H1 (cell line): ENCODE measurements at places on chromosomes 3 and 15. TPM values are rescaled to one million over a fixed set of nuclear protein-coding genes. Genes with fewer than 3 reads are reported as not detected.

- no peak for DNase-seq
- no peaks in the 10 kb centered on the region for H3K36me3 ChIP-seq
- no peak overlapping the region for H3K27ac ChIP-seq
- peaks cover 3% of the 10 kb centered on the region; the same call in 1 of the 2 replicates for H3K4me1 ChIP-seq
These were observed 156.8 kb downstream of the WNT5A start for GRCh38 chr3:55330355-55330754.

GRCh38 chr3:159234306-159234705 lies 432.5 kb downstream of the MFSD1 start:
- no peak for DNase-seq
- no peaks in the 10 kb centered on the region for H3K36me3 ChIP-seq
- 0 out of 2 replicates have a peak, but pooled peaks cover 5% of the 10 kb centered on the region for H3K4me1 ChIP-seq
- no peak overlapping the region for H3K4me3 ChIP-seq

ADCY5 gene
- total RNA-seq = 18.5 and 18.9 TPM in 2 replicates

DNA sequence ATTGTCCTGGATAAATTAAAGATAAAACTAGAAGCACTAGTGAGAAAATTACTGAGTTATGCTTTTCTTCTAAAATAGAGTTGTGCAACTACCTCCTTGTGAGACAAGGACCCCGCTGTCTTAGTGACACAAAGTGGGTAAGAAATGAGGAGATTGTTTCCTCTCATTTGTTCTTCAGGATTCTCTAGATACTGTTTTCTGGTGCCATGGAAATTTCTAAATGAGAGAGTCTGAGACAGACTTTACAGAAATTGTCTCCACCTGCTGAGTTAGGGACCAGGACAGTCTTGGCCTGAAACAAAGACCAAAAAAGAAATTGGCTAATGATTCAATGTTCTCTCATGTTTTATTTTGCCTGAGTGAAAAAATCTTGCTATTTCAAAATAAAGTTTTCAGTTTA lies 427.5 kb downstream of the TUSC7 start:
- no peaks in the 10 kb centered on the region for H3K36me3 ChIP-seq

MYO5C gene
- 25.0 and 26.7 TPM in 2 replicates for total RNA-seq

- H3K27me3 ChIP-seq = no peaks in the 10 kb centered on the region
- no peak overlapping the region; the same call in 1 of the 2 replicates for H3K27ac ChIP-seq
- DNase-seq = peak; percentile 61
- no peaks in the 10 kb centered on the region for H3K4me1 ChIP-seq
These were observed 340 bp downstream of the TMEM44 start for GRCh38 chr3:194632809-194633348.

TGM5 gene
- total RNA-seq = not detected in 2 replicates

DNA sequence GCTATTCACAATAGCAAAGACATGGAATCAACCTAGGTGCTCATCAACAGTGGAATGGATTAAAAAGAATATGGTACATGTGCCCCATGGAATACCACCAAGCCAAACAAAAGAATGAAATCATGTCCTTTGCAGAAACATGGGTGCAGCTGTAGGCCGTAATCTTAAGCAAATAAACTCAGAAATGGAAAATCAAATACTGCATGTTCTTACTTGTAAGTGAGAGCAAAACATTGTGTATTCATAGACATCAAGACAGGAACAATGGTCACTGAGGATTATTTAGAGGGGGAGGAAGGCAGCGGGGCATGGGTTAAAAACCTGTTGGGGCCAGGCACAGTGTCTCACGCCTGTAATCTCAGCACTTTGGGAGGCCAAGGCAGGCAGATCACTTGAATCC lies 304.7 kb upstream of the ROBO2 start:
- no peaks in the 10 kb centered on the region for H3K27me3 ChIP-seq
- no peak for DNase-seq
- no peaks in the 10 kb centered on the region for H3K4me1 ChIP-seq
- H3K27ac ChIP-seq = no peak overlapping the region
- H3K4me3 ChIP-seq = no peak overlapping the region
- no peaks in the 10 kb centered on the region for H3K36me3 ChIP-seq

DNA sequence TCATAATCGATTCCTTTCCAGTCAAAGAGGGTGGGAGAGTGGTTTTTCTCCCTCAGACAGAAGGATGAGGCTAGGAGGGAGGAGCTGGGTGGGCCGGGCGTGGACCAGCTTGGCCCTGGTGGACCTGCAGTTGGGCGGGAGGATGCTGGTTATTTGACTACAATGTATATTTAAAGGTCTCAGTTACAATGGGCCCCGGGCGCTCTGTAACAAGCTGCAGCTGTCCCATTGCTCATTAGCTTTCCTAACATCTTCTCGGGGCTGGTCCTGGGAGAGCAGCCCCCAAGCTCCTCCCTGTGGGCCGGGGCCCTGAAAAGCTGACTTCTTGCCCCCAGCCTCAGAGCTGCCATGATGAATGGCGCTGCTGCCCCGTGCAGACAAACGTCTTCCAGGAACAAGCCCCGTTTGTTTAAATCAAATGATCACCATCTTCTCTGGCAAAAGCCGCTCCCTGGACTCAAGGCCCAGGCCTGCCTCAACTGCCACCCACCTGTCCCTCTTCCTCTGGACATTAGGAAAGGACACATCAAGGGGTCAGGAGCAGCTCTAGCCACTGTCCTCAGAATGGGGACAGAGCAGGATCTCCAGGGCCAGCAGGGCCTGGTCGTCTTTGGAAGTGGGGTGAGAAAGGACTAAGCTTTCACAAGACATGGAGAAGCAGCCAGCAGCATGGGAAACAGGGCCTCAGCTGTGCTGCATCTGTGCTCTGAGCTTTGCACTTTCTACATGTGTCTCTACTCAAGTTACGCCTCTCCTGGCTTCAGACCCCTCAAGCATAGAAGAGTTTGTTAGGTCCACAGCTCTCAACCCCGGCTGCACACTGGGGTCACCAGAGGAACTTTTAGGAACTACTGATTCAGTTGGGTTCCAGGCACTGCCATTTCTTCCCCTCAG lies 38.6 kb downstream of the MAGEF1 start:
- no peak overlapping the region for H3K4me3 ChIP-seq
- H3K27me3 ChIP-seq = no peaks in the 10 kb centered on the region
- no peak for DNase-seq
- H3K36me3 ChIP-seq = no peaks in the 10 kb centered on the region
- H3K27ac ChIP-seq = no peak overlapping the region

DNA sequence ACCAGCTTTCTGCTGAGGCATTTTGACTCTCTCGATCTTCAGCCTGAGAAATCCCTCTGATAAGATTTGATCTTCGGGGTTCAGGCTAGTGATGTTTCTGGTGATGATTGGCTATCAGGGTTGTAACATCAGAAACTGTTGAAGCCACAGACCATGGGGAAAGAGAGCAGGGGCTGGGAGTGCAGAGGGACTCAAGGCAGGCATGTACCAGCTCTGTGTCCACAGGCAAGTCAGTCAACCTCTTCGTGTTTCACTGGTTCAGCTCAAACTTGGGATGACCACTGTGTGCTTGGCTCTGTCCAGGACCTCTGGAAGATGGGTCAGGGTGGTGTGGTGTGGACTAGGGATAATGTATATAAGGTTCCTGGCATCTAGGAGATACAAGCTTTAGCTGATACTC lies 116.5 kb downstream of the EEFSEC start:
- no peaks in the 10 kb centered on the region for H3K27me3 ChIP-seq
- peaks cover 8% of the 10 kb centered on the region for H3K4me1 ChIP-seq
- H3K36me3 ChIP-seq = no peaks in the 10 kb centered on the region
- H3K27ac ChIP-seq = no peak overlapping the region
- no peak overlapping the region for H3K4me3 ChIP-seq

OR5K2 gene
- total RNA-seq = not detected in 2 replicates

IL20RB gene
- 1.6 and 2.6 TPM in 2 replicates for total RNA-seq

GRCh38 chr3:23865595-23866396 lies 51.0 kb downstream of the NKIRAS1 start:
- 0 out of 2 replicates have a peak, but pooled peaks cover 3% of the 10 kb centered on the region for H3K36me3 ChIP-seq
- no peak overlapping the region for H3K4me3 ChIP-seq

XCR1 gene
- total RNA-seq = not detected in 2 replicates

TMEM44 gene
- 15.4 and 16.7 TPM in 2 replicates for total RNA-seq

DNA sequence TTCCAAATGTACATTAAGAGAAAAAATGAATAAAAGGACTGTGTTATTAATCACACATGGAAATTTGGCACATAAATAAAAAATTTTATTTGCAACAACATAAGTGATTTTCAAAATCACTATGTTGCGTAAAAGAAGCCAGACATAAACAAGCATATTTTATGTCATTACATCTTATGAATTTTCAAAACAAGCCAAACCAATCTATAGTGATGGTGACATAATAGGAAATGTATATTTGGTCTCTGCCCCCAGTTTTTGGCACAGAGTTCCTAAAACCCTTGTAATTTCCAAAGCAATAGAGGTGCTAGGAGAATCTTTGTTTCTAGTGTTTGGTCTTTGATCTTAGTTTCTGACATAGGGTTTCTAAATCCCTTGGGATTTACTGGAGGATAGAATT lies 543.3 kb downstream of the ZBBX start:
- no peaks in the 10 kb centered on the region for H3K4me1 ChIP-seq
- no peaks in the 10 kb centered on the region for H3K27me3 ChIP-seq
- no peak overlapping the region for H3K4me3 ChIP-seq
- no peak overlapping the region for H3K27ac ChIP-seq
- no peaks in the 10 kb centered on the region for H3K36me3 ChIP-seq

- no peaks in the 10 kb centered on the region for H3K27me3 ChIP-seq
- DNase-seq = no peak
- no peaks in the 10 kb centered on the region for H3K36me3 ChIP-seq
- no peak overlapping the region for H3K4me3 ChIP-seq
- H3K27ac ChIP-seq = no peak overlapping the region
These were observed 5.3 kb upstream of the APEH start for GRCh38 chr3:49668861-49669260.

CYP11A1 gene
- total RNA-seq = 1.9 and 3.3 TPM in 2 replicates

DNA sequence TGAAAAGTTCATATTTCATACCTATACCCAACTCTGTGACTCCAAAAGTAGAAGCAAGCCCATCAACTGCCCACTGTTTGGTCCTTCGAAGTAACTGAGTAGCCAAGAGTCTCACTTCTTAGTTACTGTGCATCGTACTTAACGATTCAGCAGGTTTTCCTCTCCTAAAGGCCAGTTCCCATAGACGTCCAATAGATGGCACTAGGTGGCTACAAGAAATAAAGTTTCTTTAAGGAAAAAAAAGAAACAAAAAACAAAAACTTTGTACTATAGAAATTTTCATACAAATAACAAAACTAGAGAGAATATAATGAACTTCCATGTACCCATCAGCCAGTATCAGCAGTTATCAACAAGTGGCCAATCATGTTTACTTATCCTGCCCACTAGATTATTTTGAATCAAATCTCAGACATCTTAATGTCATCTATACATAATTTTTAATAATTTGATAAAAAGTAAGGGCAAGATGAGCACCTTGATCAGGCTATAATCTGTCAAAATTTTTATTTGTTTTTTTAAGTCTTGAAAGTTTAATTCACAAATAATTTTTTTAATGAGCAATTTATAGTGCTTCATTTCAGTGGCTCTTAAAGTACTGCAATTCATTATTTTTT lies 63.8 kb upstream of the ACP3 start:
- H3K4me1 ChIP-seq = 0 out of 2 replicates have a peak, but pooled peaks cover 2% of the 10 kb centered on the region
- no peaks in the 10 kb centered on the region for H3K36me3 ChIP-seq
- no peak overlapping the region for H3K27ac ChIP-seq
- H3K4me3 ChIP-seq = no peak overlapping the region
- DNase-seq = no peak

ARPIN gene
- 3.1 and 3.9 TPM in 2 replicates for total RNA-seq

DNA sequence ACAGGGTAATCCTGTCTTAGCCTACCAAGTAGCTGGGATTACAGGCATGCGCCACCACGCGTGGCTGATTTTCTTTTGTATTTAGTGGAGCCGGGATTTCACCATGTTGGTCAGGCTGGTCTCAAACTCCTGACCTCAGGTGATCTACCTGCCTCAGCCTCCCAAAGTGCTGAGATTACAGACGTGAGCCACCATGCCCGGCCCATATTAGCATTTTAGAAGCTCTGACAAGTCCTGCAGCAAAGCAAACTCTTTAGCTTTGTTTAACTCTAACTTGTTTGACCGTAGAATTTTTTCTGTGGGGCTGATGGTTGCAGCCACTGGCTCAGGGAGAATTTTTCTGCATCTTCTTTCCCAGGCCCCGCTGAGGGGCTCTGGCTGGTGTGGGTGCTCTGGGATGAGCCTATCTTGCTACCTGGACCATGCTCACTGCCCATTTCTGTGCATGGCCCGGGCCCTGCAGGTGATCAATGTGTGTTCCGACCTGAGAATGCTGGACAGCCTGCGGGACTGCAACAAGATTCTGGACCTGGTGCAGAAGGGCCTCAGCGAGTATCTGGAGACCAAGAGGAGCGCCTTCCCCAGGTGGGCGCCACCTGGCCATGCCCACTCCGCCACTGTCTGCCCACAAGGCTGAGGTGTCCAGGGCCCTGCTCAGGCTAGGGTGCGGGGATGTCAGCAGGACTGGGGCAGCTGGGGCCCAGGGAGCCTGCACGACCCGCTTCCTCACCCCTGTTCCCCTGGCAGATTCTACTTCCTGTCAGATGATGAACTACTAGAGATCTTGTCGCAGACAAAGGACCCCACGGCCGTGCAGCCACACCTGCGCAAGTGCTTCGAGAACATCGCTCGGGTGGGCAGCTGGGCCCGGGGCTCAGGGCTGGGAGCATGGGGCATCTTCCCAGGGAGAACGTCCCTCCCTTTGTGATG lies 41.3 kb downstream of the DNAH1 start:
- no peaks in the 10 kb centered on the region for H3K36me3 ChIP-seq
- no peak overlapping the region for H3K4me3 ChIP-seq
- no peak for DNase-seq
- H3K27ac ChIP-seq = no peak overlapping the region
- no peaks in the 10 kb centered on the region for H3K27me3 ChIP-seq

DNA sequence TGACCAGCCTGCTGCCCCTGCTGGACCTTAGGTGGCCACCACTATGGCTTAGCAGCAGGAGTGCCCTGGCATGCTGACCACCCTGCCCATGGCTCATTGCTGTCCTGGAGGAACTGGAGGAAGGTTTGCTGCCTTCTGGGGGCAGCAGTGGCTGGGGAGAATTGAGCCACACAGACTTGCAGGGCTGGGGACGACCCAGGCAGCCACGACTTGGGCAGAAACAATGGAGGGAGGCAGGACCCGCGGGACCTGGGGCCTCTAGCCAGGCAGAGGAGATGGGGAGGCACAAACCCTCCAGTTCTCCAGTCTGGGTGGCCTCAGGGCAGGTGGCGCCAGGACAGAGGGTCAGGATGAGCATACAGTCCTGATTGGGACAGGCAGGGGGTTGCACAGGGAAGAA lies 32.8 kb downstream of the ADAMTS7 start:
- H3K36me3 ChIP-seq = no peaks in the 10 kb centered on the region
- H3K27me3 ChIP-seq = no peaks in the 10 kb centered on the region
- no peak for DNase-seq
- H3K4me3 ChIP-seq = no peak overlapping the region
- no peaks in the 10 kb centered on the region for H3K4me1 ChIP-seq

GRCh38 chr15:35888815-35889214 lies 342.9 kb upstream of the DPH6 start:
- no peak for DNase-seq
- no peaks in the 10 kb centered on the region for H3K4me1 ChIP-seq
- H3K36me3 ChIP-seq = no peaks in the 10 kb centered on the region
- no peak overlapping the region for H3K27ac ChIP-seq
- H3K4me3 ChIP-seq = no peak overlapping the region

SUSD5 gene
- total RNA-seq = 3.3 and 3.9 TPM in 2 replicates

TRNT1 gene
- total RNA-seq = 31.0 and 33.1 TPM in 2 replicates
